B cell (primary cell): ENCODE measurements at places on chromosomes 4 and X.
A peak's percentile ranks its signal among the peaks of the same experiment; 100 is the strongest.

DNA sequence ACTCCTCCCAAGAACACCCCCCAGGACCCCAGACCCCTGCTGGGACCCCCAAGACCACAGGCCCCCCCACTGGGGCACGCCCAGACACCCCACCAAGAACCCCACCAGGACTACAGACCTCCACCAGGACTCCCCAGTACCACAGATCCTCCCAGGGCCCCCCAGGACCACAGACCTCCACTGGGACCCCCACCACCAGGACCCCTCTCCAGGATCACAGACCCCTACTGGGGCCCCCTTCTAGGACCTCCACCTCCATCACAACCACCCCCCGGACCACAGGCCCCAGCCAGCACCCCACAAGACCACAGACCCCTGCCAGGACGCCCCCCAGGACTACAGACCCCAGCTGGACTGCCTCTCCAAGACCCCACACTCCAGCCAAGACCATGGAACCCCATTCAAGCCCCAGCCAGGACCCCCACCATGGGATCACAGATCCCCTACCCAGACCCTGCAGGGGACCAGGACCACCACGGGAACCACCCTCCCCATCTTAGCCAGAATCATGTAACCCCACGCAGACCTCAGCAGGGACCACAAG is 855 bp upstream of the DHRSX start:
- DNase-seq: no peak

DNA sequence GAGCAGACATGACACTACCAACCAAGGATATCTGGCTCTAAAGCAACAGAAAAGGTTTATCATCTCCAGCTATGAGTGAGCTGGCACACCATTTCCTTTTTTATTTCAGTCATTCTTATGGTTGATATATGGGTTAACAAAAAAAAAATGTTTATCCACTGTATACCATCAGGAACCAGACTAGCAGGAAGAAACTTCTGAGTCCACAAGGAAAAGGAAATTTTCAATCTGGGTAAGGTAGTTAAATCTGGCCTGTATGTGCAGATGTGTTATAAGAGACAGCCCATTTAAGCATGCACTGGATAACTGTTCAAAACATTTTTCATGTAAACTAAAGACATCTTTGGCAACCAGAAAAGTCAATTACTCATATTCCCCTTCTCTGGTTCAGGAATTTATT is 35.0 kb downstream of the AMMECR1 start:
- no peak for DNase-seq

GRCh38 chrX:24019448-24019847 is 7.5 kb downstream of the KLHL15 start:
- no peak for DNase-seq

DNA sequence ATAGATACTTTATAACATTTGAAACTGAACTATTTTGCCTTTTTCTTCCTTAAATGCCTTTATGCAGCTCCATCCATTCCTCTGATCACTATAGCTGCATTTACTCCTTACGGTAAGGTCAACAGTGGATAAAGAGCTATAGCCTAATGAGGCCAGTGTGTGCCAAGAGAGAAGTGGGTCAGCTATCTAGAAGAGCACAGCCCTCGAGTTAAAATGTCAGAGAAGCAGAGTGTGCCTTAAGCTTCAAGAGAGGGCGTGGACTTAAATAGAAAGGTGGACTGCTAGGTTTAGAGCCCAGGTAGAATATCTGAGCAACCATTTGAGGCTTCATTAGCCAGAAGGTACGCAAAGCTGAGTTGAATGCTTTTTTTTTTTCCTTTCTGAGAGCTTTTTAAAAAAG is 347.4 kb downstream of the BMPR1B start:
- no peak for DNase-seq

GRCh38 chrX:51496501-51497291 is at the start of gene NUDT11:
NUDT11 (minus strand) TSS chrX:51496592; CDS start chrX:51496444, 148 bp downstream.
- peak; percentile 30 for DNase-seq

DNA sequence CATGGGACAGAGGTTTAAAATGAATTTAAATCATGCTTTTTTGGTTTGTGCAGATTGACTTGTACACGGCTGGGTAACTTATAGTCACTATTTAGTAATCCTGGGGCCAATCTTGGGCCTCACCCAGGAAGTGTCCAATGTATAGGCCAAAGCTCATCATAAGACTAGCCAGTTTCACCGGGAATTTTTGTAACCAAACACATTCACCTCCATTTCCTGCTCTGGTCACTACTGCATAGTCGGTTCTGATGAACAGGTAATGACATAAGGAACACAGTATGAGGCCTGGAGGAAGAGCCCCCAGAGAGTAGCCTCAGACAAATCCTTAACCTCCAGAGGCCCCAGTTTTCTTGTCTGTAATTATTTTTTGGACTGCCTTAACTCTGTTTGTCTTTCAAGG is 81.9 kb downstream of the HPRT1 start:
- no peak for DNase-seq

DNA sequence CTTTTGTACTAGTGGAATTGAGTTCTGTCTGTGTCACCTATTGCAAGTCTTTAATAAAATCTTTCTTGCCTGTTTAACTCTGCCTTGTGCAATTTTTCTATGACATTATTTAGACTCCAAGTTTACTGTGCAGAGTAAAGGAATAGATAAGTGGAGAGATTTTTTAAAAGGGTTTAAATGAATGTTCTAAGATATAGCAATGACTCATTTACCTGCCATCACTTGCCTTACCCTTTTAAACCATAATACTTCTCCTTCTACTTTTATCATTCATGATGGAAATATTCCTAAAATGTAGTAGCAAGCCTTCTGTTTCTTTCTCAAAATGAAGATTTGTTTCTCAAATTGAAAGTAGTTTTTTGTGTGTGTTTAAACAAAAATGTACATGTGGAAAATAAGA is 782.8 kb upstream of the MAGEB2 start:
- no peak for DNase-seq

- no peak for DNase-seq
Observed at GRCh38 chr4:161187569-161187968, 976.2 kb downstream of the FSTL5 start.

GRCh38 chr4:27685091-27685490 is 824.5 kb downstream of the STIM2 start:
- no peak for DNase-seq

GRCh38 chrX:1075156-1075555 is 137.3 kb downstream of the CRLF2 start:
- no peak for DNase-seq

GRCh38 chrX:70039758-70040157 is 10.0 kb downstream of the AWAT2 start:
- no peak for DNase-seq

GRCh38 chr4:155042014-155042413 is 166.4 kb upstream of the NPY2R start:
- DNase-seq: no peak
